MV-4-11 (cell line): ENCODE measurements at places on chromosomes 12 and 14.
A peak's percentile ranks its signal among the peaks of the same experiment; 100 is the strongest.

DNA sequence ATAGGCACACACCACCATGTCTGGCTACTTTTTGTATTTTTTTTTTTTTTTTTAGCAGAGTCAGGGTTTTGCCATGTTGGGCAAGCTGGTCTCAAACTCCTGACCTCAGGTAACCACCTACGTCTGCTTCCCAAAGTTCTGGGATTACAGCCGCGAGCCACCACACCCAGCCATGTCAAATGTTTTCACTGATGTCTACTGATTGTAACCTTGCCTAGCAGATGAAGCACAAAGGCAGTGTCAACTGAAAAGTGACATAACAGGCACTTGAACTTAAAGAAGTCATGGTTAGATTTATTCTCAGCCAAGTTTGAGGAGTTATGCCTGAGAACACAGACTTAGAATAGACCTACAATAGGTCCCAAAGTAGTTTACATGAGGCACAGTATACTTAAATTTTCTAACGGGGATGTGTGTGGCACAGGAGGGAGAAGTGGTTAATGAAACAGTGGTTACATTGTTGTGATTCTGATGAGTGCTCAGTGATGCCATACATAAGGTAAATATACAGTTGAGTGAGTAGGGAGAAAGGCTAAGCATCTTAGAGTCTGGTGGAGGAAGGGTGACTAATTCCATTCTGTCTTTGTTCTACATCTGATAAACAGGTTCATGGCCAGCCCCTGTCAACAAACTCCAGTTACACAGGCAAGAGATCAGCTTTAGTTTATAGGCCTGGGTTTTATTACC is 12.6 kb upstream of the RNASE4 start:
- no peak for DNase-seq

DNA sequence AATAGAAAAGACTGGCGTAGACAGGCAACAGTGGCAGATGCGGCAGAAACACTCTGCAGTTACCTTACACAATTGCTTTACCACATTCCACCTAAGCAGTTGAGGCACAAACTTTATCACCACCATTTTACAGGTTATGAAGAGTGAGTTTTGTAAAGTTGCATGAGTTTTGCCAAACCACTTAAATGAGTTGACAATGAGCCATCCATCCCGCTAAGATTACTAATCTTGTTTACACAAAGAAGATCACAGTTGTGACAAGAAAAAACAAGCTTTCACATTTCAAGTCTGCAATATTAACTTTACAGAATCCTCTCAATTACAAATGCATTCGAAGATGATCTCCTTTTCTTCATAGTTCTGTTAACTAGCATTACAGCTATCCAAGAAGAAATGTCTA is 1.8 kb downstream of the TMCC3 start:
- DNase-seq = no peak

DNA sequence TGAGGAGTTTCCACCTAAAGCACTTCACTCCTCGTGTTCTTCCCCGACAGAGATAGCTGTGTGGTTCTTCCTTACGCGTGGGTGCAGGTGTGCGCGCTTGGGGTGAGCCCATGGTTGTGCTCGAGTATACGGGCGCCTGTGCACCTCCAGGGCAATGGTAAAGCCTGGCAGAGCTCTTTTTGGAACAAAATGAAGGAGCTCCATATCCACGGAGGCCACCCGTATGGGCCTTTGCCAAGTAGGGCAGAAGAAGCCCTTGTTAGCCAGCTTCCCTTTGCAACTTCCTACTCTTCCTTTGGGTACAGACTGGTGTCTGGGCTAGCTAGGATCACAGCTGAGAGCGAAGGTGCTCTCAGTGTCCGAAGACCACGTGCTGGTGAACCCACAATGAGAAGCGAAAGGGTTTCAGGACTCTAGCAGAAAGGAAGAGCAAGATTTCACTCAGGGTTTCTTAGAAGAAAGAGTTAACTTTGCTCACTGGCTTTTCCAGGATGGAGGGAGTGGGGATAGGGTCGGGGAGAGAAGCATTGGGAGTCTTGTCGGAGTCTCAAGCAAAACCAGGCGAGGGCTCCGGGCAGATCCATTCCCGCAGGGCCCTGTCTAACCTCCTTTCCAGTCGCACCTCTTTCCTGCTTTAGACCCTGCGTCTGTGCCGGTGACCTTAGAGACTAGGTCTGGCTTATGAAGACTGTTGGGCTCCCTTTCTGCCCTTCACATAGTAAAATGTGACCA is 960 bp upstream of the LRFN5 start:
- DNase-seq = no peak

- no peak for DNase-seq
Observed at GRCh38 chr14:37594971-37595808, at the start of the genes FOXA1 and TTC6. FOXA1 (minus strand) TSS chr14:37595249; CDS start chr14:37594972, 277 bp downstream. TTC6 (plus strand) TSS chr14:37595629; CDS start chr14:37622065, 26,436 bp downstream.

GRCh38 chr14:72617391-72618031 is 276.4 kb downstream of the DPF3 start:
- DNase-seq = no peak

DNA sequence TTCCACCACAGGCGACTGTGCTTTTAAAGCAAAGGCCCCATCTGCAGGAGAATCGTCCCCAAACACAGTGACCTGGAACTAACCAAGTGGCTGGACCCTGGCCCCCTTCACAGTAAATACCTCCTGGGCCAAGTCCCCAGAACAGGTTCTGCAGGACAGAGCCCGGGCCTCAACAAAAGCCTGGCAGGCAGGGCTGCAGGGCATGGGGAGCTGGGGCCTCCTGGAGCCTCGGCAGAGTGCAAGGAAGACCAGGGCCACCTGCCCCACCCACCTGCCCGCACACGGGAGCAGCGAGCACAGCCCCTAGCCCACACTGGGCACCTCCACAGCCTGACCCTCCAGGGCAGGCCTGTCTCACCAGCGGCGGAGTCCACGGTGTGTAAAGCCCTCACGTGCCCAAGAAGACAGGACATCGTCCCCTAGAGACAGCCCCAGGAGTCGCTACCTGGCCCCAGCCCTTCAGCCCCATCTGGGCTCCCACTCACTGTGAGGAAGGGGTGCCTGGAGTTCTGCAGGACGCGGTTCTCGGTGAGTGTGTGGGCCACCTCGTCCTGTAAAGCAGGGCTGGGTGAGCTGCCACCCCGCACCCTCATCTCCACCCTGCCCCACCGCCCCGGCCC is 21.0 kb downstream of the AKT1 start:
- DNase-seq = no peak

- DNase-seq = no peak
Observed at GRCh38 chr12:34597548-34598351, 575.5 kb downstream of the ALG10 start.

GRCh38 chr12:106897981-106898901 is 57.5 kb upstream of the TMEM263 start:
- DNase-seq = no peak

- DNase-seq = no peak
Observed at GRCh38 chr12:6786416-6787094, 2.8 kb upstream of the CD4 start.

GRCh38 chr14:87864356-87865270 is 128.4 kb downstream of the GALC start:
- DNase-seq = no peak

GRCh38 chr14:90788031-90788430 is 28.2 kb downstream of the TTC7B start:
- DNase-seq = peak; percentile 92
